ENCODE measurements at places on chromosomes 1 and 21. TPM values are rescaled to one million over a fixed set of nuclear protein-coding genes. Genes with fewer than 3 reads are reported as not detected.

DNA sequence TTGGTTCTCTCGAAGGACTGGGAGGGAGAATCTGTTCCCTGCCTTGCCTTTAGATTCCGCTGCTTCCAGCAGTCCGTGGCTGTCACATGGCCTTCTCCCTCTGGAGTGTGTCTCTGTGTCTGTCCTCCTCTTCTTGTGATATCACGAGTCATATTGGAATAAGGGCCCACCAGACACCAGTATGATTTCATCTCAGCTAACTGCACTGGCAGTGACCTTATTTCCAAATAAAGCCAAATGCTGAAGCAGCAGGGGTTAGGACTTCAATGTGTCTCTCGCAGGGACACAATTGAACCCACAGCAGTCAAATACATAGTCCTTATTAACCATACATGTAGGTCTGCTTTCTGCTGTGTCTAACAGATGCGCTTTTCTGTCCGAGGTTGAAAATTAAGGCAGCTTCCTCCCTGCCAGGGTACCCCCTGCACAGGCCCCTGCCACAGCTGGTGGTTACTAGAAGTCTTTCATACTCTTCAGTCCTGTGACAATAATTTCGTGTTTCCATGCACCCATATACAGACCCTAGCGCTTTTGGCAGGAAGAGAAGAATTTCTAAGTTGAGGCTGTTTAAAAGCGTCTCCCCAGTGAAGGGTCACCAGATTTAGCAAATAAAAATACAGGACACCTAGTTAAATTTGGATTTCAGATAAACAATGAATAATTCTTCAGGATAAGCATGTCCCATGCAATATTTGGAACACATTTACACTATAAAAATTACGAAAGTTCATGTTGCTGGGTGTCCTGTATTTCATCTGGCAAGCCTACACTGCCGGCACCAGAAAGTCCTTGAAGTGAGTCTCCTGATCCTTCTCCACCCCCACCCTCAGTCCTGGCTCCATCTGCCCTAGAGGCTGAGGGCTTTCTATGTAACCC lies 182.1 kb downstream of the ETS2 start:
- no peak for DNase-seq

DNA sequence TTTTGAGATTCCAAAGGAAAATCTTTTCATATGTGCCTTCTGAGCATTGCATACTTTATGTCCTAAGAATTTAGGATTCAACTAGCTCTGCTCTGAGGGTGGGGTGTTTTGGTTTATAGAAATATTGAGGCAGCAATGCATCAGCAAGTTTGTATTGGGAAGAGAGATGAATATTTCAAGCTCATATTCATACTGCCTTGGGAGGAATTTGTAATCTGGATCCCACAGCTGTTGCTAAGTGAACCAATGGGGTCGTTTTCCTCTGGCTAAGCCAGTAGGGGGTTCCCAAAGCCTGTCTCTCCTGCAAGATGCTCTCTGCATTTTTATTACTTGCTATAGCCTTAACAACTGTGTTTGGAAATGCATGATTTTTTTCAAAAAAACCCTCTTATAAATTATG lies 130.6 kb downstream of the SNX7 start:
- DNase-seq, result no peak

GRCh38 chr1:48670234-48671020 lies 106.3 kb downstream of the BEND5 start:
- DNase-seq, result no peak

DNA sequence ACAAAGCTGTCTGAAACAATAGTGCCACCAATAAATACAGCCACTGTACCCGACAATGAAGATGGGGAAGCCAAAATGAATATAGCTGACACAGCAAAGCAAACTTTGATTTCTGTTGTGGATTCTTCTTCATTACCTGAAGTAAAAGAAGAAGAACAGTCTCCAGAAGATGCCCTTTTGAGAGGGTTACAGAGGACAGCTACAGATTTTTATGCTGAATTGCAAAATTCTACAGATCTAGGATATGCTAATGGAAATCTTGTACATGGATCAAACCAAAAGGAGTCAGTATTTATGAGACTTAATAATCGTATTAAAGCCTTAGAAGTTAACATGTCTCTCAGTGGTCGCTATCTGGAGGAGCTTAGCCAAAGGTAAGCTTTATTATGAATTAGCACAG lies 56.6 kb downstream of the SUCO start:
- no peak for DNase-seq

DNA sequence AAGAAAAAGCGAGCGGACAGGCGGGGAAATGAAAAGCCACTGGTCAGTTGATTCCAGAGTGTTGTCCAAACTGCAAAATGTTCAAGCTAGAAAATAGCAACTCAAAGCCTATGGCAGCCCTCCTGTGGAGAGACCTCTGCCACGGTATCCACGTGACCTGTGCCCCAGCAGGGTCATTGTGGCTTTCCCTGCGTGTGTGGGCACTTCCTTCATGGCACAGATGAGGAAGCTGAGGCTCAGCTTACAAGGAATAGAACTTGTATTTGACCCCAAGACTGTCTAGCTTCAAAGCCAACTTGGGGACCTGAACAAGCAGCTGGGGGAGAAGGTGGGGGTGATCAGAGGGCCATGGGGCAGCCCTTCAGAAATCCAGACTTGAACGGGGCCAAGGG lies 15.6 kb upstream of the PLEKHG5 start:
- no peak for DNase-seq

DNA sequence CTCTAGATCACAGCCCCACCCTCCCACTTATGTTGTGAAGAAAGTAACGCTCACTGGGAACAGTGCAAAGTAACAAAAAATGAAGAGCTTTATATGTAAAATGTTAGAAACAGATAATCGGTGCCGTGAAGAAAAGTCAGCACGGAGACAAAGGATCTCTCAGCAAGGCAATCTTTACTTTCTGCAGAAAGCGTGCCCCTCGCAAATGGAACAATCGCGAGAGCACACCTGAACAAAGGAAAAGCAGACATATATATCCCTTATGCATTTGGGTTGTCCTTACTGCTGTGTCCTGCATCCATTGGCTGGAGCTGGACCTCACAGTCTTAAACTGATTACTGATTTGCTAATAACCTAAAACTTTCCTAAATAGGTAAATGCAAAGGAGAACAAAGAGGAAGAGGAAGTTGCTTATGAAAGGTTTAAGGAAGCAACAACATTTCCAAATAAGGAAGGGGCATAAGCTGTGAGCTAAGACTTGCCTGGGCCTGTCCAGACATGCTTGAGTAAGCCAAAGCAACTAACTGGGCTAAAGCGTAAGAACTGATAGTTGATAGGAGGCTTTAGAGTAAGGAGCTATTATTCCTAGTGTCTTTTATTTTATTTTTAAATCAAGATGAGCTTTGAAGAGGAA lies 89.7 kb downstream of the GTF2B start:
- DNase-seq, result no peak

- DNase-seq, result no peak
Observed at GRCh38 chr1:50631161-50631560, 207.9 kb upstream of the DMRTA2 start.

The TMEM79 gene
- 4.1 TPM for polyA plus RNA-seq

The CFAP45 gene
- polyA plus RNA-seq, result 2.9 TPM

The SPRR3 gene
- polyA plus RNA-seq, result not detected

All from left renal pelvis (tissue), 4 donors.